ENCODE measurements at places on chromosomes 13 and 19.

GRCh38 chr13:22499919-22500318, 680.9 kb upstream of the SGCG start:
- DNase-seq = no peak

GRCh38 chr13:23843436-23843835, 45.8 kb downstream of the MIPEP start:
- no peak for DNase-seq

DNA sequence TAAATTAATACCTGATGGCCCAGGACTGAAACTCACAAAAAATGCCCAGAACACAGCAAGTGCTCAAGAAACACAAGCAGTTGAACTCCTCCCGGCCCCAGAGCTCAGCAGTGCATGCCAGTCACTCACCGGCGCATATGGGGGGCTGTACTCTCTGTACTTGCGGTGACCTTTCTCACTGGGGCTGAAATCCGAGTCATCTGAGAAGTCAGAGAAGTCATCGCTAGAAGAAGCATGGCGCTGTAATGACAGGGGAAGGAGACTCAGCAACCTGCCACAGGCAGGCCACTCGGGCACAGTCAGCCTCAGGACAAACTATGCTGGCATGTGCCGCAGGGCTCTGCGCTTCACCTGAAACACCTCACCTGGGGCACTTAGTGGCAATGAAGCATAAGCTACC, 19.7 kb downstream of the ZC3H4 start:
- peak; percentile 28 for DNase-seq

- no peak for DNase-seq
Observed at GRCh38 chr19:38020311-38020710, 113.3 kb downstream of the SIPA1L3 start.

- DNase-seq = no peak
Observed at GRCh38 chr13:100675661-100676129, 1.1 kb upstream of the TMTC4 start.

GRCh38 chr19:2856457-2857050, 10.6 kb upstream of the ZNF556 start:
- no peak for DNase-seq

DNA sequence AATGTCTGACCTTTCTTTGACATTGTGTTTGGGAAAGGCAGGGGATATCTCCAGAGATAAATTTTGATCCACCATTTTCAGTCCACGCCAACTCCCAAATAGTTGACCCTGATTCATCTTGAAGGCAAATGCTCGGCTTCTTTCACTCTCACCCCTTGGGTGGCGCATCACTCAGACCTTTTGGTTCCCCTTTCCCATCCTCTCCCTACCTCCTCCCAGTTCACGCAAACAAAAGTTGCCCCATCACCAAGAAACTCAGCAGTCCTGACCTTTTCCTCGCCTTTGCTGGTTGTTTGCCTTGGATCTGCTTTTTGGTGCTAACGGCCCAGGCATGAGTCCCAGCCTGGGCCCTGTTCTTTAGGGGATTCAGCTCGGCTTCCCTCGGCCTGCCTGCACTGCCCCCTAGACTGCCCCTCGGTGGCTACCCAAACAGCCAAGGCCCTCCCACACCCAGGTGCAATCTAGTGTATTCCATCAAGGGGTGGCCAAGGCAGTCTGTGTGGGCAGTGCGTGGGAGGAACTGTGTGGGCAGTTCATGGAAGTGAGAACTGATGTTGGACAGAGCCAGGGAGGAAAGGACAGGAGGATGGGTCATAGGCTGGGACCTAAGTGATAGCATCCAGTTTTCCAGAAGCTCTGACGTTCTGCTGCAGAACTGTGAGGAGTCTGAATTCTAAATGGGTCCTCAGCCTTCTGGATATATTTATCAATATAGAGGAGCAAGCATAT, 255.7 kb downstream of the DLEU7 start:
- DNase-seq = no peak

- DNase-seq = no peak
Observed at GRCh38 chr13:48976576-48977285, 1.0 kb downstream of the FNDC3A start.

DNA sequence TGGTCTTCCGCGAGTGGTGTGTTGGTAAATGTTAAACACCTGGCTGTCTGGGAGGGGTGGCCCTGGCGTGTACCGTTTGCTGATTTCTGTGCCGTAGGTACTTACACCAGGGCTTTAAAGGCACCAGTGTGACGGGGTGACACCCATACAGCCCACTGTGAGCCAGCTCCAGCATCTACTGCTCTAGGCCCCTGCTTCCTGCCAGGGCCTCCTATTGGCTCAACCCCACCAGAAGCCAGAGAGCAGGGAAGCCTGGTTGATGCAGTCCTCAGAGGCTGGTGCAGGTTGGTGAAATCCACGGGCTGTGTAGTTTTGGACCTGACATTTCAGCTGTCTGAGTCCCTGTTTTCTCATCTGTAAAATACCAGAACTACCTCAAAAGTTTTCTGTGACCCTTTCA, 30.4 kb downstream of the ARHGEF7 start:
- no peak for DNase-seq

DNA sequence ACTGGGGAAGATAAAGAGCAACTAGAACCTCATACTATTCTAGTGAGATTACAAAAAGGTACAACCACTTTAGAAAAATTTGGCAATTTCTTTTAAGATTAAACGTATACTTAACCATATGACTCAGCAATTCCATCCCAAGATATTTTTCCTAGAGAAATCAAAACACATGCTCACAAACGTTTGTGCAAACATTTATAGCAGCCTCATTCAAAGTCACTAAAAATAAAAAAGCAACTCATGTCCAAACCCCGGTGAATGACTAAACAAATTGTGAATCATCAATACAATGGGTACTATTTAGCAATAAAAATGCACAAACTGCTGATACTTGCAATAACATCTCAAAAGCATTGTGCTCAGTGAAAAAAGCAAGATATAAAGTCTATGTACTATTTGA, 121.5 kb downstream of the FRY start:
- no peak for DNase-seq

- no peak for DNase-seq
Observed at GRCh38 chr19:30567536-30568232, 195.5 kb downstream of the ZNF536 start.

DNA sequence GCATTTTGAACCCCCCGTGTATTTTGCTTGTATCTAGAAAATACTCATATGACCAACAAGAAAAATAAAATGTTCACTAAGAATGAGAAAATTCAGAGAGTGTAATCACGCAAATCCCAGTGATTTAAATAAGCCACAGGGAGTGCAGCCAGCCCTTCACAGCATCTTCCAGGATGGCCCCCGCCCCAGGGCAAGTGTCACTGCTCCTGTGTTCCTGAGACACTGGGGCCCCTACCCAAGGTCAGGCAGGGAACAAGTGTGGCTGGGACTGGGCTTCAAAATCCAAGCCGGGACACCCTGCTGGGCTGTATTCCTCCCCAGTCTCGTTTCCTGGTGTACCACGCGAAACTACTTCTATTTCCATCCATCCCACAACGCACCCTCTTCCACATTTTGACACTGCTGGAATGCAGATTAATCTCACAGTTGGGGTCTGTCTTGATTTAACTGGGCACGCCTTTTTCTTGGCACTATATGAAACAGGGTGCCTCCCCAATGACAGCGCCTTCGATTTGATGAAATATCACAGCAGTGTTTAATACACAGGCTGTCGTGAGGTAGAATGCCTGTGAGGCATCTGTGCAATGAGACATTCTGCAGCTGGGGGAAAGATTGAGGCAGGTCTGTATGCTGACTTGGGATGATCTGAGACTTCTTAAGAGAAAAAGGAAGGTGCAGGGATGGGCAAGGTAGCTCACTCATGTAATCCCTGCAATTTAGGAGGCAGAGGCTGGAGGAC, 18.3 kb upstream of the CCNP start:
- DNase-seq = no peak

DNA sequence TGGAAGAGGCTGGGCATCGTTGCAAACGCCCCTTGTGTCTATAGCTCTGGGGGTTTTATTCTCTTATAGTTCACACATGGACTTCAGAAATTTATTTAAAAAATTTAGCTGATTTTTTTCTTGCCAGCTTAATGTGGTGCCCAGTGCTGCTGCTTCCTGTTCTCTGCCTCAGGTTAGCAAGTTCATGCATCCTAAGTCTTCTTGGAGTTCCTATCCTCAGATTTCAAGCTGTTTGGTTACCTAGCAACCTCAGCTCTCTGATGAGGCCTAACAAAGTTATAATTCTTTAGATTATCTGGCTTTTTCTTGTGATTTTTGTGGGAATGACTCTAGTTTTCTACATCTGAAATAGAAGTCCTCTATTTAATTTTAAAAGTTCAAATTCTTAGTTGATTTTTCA, 250.9 kb downstream of the MAB21L1 start:
- no peak for DNase-seq

GRCh38 chr19:4910594-4911281, 1.4 kb downstream of the UHRF1 start:
- DNase-seq = no peak

GRCh38 chr19:29529646-29530539, 4.1 kb downstream of the VSTM2B start:
- DNase-seq = no peak

GRCh38 chr19:6213266-6213595, 66.5 kb downstream of the MLLT1 start:
- no peak for DNase-seq

DNA sequence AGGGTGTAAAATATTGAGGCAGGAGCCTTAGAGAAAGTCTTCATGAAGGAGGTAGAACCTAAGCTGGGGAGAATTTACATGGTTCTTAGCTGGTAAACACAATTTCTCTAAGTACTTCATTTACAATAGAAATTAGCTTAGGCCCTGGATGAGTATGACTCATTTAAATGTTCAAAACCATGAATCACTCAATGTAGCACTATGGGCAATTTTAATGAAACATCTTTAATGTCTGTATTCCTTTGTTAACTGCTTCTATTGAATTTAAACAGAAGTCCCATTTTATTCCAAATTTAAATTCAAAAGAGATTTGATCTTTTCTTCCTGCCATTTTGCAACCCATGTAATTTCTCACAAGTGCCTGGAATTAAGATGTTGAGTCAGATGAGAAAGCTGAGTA, 252.1 kb downstream of the RFC3 start:
- DNase-seq = no peak

- peak; percentile 74 for DNase-seq
Observed at GRCh38 chr19:9914315-9915207, 21.8 kb downstream of the OLFM2 start.

- DNase-seq = no peak
Observed at GRCh38 chr19:14405380-14405757, 13.8 kb downstream of the DDX39A start.

- DNase-seq = no peak
Observed at GRCh38 chr13:113591750-113592149, 7.2 kb downstream of the TFDP1 start.

- DNase-seq = no peak
Observed at GRCh38 chr19:5880196-5880595, 9.9 kb upstream of the FUT5 start.

DNA sequence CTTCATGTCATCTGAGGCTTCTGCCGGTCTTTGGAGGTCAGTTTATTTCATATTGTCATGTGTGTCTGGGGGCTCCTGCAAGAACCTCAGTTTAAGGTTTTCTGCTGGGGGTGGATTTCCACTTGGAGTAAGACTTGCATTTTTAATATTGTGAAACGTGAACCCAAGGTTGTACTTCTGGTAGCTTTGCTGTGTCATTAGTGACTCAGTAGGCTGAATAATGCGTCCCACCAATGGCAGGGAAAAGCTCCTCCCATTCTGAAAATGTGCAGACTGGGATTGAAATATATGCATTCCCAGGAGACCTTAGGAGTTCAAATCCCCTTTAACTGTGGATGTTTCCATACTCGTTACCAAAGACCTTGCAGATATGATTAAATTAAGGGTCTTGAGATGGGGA, 46.2 kb downstream of the ING1 start:
- no peak for DNase-seq

- DNase-seq = no peak
Observed at GRCh38 chr13:34358811-34359513, 541.0 kb downstream of the RFC3 start.

- no peak for DNase-seq
Observed at GRCh38 chr13:35349673-35350278, 126.7 kb downstream of the MAB21L1 start.

DNA sequence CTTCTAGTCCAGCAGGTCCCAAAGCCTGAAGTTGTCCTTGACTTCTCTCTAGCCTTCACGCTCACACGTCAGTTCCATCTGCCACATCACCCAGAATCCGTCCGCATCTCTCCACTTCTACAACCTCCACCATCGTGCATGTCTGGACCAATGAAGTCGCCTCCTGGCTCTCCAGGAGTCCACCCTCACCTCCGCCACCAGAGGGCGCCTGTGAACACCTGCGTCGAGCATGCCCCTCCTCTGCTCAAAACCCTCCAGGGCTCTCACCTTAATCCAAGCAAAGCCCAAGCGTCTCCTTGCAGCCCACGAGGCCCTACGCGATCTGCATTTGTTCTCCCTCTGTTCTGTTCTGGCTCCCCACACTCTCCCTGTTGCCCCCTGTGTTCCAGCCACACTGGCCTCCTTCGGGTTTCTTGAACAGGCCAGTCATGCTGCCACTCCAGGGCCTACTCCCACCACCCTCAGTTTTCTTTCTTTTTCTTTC, 3.7 kb downstream of the USHBP1 start:
- peak; percentile 81 for DNase-seq

GRCh38 chr19:2814426-2814825, 5.2 kb upstream of the ZNF554 start:
- DNase-seq = no peak

DNA sequence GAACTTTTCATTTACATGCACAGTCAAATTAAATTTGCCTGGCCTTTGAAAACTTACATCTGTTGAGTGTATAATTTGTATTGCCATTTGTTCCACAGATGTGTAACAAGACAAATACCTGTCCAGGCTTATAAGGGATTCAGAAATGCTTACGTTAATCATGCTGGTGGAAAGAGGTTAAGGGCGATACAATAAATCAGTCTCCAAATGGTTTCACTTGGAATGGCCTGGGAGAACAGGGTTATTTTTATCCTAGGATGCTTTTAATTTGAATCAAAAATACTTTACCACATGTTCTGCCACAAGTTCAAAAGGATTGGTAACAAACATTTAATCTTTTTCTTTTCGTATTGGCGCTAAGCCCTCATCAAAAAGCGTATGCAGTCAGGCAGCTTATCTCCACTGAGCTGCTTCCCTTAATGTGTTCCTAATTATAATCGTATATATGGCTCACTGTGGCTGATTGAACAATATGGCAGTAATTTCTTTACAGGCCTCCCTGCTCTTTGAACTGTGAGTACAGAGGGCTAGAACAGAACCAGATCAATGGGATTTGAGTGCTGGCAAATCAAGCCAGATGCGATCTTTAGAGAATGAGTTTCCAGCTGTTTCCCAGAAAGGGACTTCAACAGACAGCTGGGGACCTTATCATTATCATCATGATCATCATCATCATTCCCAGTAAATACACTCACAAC, 425.7 kb downstream of the SPRY2 start:
- no peak for DNase-seq

GRCh38 chr19:15556634-15557181, 48.4 kb downstream of the CYP4F22 start:
- no peak for DNase-seq

- no peak for DNase-seq
Observed at GRCh38 chr19:7799640-7800355, 30.2 kb upstream of the EVI5L start.
